H7 (cell line): ENCODE measurements at places on chromosomes 4 and X.

DNA sequence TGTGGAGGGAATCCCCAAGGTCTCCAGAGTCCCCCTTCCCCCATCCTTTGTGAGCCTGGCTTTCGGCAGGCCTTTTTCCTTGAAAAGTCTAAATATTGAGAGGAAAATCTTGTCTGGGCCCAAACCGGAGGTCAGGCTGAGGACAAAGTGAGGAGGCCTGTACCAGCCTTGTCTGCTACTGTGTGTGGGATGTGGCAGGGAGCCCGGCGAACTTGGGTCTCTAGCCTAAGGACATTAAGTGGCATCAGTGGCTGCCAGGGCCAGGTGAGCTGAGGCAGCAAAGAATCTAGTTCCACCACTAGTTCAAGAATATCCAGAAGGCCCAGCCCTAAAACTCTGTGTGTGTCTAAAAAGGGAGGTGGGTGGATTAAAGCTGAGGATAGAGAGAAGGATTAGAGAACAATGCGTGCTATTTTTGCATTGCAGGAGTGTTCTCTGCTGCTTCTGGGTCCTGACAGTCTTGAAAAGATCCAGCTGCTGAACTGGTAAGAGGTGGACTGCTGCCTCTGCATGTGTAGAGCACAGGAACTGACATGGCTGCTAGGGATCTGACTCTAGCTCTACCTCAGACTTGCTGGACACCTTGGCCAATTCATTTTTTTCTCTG, 1.2 kb upstream of the AMER1 start:
- DNase-seq = no peak

- DNase-seq = no peak
Observed at GRCh38 chr4:23311983-23312382, 577.9 kb downstream of the PPARGC1A start.

- DNase-seq = no peak
Observed at GRCh38 chr4:177566691-177567090, 124.5 kb upstream of the AGA start.

- DNase-seq = no peak
Observed at GRCh38 chr4:145014365-145014764, 83.6 kb downstream of the ANAPC10 start.

DNA sequence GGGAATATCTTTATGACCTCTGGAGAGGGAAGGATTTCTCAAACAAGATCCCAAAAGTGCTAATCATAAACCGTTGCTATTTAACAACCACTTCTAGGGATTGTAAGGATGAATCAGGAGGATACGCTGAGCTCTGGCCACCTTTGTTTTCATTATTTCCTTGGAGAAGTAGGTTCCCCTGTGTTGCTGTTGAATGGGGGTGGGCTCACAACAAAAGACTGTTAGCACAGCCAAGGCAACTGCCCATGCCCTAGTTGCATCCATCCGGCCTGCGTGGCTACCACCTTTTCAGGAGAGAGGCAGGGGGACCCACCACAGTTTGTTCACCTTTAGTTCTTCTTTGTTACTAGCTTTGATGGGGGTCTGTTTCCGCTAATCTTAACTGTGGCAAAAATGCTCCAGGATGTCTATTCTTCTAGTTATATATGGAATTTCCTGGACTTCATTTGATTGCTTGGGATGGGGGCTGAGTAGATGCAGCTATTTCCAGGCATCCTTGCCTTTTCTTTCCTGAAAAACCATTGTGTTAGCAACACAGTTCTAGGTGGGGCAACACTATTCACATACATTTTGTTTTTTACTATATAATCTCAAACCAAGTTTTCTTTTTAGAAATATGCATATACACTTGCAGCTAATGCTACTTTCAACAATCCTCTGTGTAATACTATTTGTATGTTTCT, 95.4 kb downstream of the KDR start:
- DNase-seq = peak; percentile 41

GRCh38 chrX:51336584-51336983, 4.0 kb downstream of the NUDT10 start:
- peak; percentile 62 for DNase-seq

DNA sequence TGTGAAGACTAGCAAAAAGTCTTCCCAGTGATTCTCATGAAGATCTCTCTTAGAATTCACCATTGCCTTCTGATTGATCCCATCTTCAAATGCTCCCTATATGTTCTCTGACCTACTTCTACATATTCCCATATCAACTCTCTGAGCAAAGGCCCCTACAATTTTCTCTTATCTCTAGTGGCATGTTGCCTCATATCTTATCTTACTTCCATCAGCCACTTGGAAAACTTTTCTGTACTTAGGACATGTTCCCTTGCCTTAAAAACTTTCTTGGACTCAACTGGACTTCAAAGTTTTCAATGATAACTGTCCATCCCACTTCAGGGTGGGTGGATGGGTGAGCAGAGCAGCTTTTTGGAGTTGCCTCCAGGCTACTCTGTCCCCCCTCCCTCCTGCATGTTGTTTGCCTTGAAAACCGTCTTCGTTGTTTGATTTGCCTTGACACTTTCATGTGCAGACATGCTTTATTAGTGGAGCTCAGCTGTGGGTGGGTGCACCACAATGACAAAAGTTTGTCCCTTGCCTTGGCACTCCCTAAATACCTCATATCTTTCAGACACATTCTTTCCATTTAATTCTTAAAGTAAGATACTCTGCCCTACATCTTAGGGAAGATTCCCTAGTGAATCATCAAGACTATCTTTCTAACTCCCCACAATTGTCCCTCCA, 18.3 kb upstream of the USP27X start:
- no peak for DNase-seq

DNA sequence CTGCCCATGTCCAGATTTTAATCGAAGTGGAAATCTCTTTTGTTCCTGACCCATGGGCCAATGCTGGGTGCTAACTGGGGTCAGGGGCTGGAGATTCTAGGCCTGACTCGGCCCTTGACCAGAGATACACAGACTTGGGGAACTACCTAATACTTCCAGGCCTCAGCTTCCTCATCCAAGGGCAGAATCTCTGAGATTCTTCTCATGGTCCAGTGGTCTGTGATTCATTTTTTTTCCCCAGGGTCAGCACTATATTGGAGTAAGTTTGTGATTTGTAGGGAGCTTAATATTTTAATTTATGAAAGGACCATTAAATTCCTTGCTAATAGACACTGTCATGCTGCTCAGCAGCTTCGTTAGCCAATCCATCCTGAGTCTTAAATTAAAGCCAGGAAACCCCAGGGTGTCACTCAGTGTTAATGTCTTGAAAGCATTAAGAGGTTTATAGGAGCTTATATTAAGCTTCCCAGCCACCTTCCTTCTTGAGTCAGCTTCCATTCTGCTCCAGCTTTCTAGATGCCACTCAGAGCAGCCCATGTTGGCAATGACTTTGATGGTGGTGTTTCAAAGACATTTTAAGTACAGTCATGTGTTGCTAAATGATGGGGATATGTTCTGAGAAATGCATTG, 27.0 kb upstream of the PROM1 start:
- no peak for DNase-seq

DNA sequence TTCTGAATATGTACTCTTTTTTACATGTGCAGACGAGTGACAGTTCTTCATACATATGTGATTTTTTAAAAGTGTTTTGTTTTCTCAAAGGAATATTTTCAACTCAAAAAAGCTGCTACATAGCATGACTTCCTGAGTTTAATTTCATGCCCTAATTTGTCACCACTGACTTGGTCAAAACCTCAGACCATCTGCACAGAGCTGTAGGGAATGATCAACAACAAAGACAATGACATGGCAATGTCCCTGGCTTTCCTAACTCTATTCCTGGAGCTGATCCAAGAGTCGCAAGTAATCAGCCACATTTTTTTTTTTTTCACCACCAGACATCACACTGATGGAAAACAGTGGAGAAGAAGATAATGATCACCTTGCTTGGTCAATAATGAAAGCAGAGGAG, 97.7 kb downstream of the TMA16 start:
- DNase-seq = no peak

GRCh38 chrX:145818186-145819113, 821 bp downstream of the SLITRK2 start:
- peak; percentile 59 for DNase-seq

DNA sequence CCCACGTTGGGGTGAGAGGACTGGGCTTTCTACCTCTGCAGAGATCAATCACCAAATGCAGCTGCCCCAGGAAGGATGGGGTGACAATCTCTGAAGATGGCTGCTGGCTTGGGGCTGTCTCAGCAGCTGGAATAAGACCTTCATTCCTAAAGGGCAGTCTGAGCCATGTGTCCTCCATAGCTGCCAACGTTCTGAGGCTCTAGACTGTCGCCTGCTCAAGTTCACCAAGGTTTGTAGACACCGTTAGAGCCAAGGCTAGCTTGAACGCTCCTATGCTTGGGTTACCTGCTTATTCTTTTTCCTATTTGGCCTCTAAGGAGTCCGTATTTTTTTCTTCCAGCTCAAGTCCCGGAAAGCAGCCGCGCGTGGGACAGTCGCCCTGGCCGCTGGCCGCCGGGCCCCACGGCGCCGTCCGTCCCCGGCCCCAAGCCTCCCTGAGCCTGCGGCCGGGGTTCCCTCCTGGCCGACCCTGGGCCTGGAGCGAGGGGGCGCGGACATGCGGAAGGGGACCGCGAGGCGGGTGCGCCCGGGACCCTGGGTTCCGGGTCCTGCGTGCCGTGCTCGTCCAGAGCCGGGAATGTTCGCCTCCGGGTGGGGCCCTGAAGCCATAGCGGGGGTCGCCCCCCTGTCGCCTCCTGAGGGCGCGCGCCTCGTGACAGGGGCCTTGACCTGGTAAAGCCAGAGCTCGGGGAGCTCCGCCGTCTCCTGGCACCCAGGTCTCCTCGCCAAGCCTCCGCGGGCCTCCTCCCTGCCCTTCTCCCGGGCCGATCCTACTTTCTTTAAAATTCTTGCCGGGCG, 23.3 kb downstream of the MRFAP1 start:
- no peak for DNase-seq

GRCh38 chr4:124209626-124210025, 502.9 kb downstream of the ANKRD50 start:
- no peak for DNase-seq

DNA sequence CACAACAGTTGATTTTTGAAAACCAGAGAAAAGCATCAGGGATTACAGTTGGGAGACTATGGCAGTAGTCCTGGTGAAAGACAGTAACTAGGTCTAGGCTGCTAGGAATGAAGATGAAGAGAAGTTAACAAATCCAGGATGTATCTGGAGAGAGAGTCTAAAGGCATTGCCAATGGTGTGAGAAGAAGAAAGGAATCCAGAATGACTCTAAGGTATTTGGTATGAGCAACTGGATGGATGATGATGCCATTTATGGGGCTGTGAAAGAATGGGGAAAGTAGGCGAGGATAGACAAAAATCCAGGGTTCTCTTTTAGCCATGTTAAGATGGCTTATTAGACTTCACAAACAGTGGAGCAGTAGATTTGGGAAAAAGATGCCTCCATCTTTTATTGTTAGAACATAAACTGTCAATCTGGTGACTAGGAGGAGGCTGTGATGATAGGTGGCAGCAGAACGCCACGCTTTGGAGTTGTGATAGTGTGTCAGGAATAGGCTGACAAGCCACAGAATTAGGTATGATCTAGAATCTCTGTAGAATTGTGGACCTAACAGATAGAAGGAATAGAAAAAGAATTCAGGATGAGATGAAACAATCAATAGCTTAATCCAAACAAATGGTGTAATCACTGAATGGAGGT, 27.3 kb upstream of the JADE1 start:
- DNase-seq = peak; percentile 70

- no peak for DNase-seq
Observed at GRCh38 chr4:139736661-139737060, 71.0 kb downstream of the MGST2 start.

DNA sequence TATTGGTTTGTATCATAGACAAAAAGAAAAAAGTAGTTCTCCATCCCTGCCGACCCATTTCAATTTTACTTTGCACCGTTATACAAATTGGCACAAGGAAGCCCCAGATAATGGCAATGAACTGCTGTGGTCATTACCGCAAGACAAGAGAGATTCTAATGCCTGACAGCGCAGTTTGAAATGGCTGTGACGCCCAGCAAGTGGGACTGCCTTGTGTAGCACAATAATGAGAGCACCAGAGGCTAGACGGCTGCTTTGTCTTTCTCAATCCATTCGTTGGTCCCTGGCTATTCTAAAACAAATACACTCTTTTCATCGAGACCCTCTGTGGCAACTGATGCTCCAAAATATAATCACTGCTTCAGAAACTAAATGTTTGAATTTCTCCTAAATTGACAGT, 192.4 kb upstream of the NEIL3 start:
- peak; percentile 4 for DNase-seq

- DNase-seq = no peak
Observed at GRCh38 chr4:25058796-25059195, 28.1 kb upstream of the LGI2 start.

DNA sequence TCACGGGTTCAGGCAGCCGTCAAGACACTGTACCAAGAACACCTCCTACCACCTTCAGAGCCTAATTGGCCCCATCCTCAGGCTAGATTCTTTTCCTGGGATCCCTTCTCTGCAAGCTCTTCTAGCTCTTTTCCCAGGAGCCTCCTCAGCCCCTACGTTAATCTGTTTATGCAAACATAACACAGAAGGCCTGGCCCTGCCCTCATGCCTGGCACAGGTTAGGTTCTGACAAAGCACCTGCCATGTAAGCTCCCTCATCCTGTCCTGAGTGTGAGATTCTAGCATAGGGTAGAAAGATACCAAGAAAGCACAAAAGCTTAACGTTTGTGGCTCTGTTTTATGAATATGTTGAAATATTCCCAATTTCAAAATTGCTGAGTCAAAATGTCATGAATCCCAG, 93.6 kb downstream of the IRF2 start:
- DNase-seq = no peak

- no peak for DNase-seq
Observed at GRCh38 chrX:133868682-133869081, 116.7 kb downstream of the GPC3 start.

GRCh38 chr4:80225595-80225994, 28.3 kb downstream of the PRDM8 start:
- DNase-seq = no peak

DNA sequence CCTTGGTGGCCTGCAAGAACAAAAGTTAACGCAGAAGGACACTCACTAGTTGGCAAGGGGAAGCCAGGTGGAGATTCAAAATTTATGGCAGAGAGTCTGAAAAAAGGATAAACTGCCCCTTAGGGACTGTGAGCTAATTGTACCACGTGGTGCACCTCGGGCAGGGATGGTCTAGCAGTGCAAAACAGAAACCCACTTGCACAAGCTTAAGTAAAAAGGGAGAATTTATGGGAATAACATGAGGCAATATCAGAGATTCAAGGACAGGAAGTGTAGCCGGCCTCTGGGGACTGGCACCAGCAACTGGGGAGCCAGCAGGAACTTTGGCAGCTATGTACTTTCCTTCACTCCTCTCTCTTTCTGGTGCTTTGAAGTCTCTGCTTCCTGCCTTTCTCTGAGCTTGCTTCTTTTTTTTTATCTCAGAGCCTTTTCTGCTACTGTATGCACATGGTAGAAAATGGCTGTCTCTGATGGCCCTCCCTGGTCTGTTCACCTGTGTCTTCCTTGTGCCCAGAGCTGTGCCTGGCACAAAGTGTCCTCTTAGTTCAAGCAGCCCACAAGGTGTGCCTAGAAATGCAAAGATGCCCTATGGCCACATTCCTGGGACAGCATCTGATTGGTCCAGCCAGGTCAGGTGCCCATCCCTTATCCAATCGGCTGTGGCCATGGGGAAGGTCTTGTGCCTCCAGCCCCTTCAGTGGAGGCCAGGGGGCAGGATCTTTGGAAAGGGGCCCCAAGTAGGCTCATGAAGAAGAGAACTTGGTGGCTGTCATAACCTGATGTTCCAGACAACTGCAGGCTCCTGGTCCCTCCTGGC, 114.8 kb upstream of the ATP6AP2 start:
- no peak for DNase-seq
